ENCODE measurements at places on chromosomes 16 and 17. TPM values are rescaled to one million over a fixed set of nuclear protein-coding genes. Genes with fewer than 3 reads are reported as not detected.

DNA sequence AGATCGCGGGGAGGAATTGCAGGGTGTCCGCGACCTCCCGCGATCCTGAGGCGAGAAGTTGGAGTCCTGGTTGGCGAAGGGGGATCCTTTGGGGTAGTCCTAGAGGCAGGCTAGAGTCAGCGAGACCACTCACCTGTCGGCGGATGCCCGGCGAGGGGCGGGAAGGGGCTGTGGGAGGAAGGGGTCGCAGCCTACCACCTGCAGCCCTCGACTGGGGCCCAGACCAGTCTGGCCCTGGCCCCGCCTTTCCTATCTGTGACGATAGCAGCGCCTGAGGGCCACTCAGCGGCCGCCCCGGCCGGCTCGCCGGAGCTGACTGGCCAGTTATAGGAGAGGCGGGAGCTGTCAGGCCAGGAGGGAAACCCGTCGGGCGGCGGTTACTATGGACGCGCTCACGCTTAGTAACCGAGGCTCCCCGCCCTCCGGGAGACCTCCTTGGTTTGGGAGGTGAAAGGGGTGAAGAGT is at the start of gene TEKT3:
TEKT3 (minus strand) TSS at position 213 of the 465 bp plus-strand sequence. CDS start 10,012 bp downstream, outside the sequence.
- DNase-seq: peak; percentile 63

The SCNN1G gene
- total RNA-seq: 0.82 TPM

GRCh38 chr17:17224137-17224536 is 12.8 kb downstream of the FLCN start:
- DNase-seq: no peak

The NETO2 gene
- total RNA-seq: 169 TPM

GRCh38 chr16:61842666-61843065 is 193.6 kb downstream of the CDH8 start:
- DNase-seq: no peak

GRCh38 chr17:2709183-2709661 is 2.3 kb downstream of the CLUH start:
- DNase-seq: peak; percentile 33
